ENCODE measurements at places on chromosomes 1 and 21.

DNA sequence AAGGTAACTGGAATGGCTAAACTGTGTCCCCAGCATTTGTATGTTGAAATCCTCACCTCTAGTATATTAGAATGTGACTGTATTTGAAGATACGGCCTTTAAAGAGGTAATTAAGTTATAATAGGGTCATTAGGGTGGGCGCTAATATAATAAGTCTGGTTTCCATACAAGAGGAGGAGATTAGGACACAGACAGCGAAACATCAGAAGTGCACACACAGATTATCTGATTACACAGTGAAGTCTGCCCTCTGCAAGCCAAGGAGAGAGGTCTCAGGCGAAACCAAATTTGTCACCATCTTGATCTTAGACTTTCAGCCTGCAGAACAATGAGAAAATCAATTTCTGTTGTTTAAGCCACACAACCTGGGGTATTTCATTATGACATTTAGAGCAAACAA is 2233.1 kb downstream of the MRPL39 start:
- no peak for DNase-seq

GRCh38 chr1:96721053-96721415 is 550 bp upstream of the PTBP2 start:
- DNase-seq, result no peak

- no peak for DNase-seq
These were observed 20.5 kb downstream of the SOX13 start for GRCh38 chr1:204093421-204093717.

GRCh38 chr21:27173053-27173452 is 206.2 kb upstream of the ADAMTS5 start:
- DNase-seq, result no peak

DNA sequence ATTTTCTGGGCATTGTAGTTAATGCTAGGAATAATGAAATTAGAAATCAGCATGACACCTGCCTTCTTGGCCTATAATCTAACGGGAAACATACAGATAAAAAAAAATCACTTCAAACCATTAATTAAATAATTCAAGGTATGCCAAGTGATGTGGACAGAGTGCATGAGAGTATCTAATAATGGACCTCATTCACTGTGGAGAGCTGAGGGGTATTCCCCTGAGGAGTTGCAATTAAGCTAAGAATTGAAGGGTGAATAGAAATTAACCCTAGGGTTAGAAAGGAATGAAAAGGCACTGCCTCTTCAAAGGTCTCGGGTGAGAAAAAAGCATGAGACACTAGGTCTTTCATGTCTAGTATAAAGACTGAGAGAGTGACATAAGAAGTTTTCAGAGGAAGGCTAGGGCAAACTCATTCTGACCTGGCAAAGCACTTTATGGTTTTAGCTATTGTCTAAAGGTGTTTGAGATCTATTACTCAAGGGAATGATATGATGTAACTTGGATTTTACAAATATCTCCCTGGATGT is 466.1 kb downstream of the KCNT2 start:
- no peak for DNase-seq

DNA sequence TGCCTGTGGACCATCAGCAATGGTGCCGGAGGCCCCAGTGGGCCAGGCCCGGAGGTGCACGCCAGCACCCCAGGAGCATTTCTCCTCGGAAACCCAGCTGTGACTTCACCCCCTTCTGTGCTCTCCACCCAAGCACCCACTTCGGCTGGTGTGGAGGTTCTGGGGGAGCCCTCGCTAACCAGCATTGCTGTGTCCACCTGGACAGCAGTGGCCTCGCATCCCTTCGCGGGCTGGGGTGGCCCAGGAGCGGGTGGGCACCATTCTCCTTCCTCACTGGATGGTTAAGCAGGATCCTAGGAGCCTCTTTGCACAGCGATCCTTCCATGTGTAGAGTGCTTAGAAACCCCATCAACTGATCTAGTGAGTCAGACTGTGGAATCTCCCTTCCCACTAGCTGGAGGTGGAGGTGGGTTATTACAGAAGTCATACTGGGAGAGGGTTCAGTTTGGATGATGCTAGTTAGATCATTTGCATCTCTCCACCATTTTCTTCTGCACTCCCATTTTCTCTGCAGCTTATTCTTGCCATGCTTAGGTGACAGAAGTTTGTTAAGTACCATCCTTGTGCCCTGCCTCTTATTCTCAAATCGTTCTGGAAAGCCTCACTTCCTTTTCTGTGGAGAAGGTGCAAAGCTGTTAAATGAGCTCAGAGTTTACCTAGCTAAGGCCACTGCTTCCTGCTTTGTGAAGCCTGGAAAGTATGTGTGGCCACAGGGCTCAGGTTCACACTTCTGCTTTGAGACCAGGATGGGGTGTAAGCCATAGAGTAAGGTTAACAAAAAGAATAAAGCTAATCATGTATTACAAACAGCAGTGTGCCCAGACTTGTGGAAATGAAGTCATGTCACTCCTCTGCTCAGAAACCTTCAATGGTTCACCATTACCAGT is 32.3 kb downstream of the TBX19 start:
- DNase-seq, result no peak

DNA sequence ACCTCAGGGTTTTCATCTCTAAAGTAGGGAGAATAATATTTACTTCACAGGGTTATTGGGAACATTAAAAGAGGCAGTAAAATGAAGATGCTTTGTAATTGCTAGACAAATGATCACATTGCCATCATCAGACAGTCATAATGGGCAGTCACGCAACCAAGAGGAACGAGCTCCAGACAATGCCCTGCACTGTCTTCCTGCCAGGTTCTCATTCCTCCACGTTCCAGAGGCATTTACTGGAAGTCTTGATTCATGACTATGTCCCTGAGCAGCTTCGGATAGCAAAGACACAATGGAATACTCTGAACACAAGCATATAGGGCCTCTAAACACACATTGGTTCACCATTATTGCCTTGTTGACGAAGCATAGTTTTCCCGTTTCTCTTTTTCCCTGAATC is 389.7 kb downstream of the NTNG1 start:
- no peak for DNase-seq

GRCh38 chr1:211684791-211685190 is 9.4 kb upstream of the NEK2 start:
- no peak for DNase-seq

- DNase-seq, result no peak
These were observed 8.2 kb upstream of the METTL18 start for GRCh38 chr1:169802888-169803287.

- DNase-seq, result no peak
These were observed 8.6 kb upstream of the SLC25A34 start for GRCh38 chr1:15727424-15727823.

GRCh38 chr1:211551638-211552460 is 27.1 kb downstream of the SLC30A1 start:
- DNase-seq, result no peak

- peak; percentile 51 for DNase-seq
These were observed 9.4 kb downstream of the TPM3 start for GRCh38 chr1:154182344-154183045.

DNA sequence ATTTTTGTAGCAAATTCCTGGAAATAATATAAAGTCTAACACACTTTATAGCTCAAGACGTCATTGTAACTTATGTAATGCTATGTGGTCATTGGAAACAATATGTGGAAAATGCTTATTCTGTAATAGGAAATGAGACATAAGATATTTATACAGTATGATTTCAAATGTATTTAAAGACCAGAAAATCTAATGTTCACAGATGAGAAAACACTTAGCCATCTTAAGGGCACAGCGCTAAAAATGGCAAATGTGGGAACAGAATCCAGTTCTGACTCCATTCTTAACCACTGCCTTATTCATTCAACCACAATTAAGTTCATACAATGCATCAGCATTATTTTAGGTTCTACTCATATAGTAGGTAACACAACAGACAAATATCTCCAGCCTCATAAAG is 12.5 kb downstream of the CSDE1 start:
- DNase-seq, result no peak

- DNase-seq, result no peak
These were observed 329.0 kb upstream of the ESRRG start for GRCh38 chr1:217052196-217052595.

DNA sequence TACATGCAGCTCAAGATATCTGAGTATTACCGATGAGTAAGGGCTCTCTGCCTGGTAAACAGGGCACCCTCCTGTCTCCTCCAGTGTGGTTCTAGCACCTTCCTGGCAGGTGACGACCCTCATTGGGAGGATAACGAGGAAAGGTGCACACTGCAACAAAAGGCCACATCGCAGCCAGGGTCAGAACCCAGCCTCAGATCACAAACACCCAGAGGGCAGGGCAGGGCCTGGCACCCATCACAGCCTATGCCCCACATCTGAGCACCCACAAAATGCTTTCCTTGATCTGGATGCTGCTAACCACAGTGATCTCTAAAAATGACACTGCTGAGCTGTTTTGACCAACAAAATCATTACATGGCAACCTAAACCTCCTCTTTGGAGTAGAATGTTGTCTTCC is 23.8 kb downstream of the C1orf198 start:
- DNase-seq, result no peak

GRCh38 chr1:27116232-27116631 is 38.7 kb downstream of the SLC9A1 start:
- DNase-seq, result no peak

DNA sequence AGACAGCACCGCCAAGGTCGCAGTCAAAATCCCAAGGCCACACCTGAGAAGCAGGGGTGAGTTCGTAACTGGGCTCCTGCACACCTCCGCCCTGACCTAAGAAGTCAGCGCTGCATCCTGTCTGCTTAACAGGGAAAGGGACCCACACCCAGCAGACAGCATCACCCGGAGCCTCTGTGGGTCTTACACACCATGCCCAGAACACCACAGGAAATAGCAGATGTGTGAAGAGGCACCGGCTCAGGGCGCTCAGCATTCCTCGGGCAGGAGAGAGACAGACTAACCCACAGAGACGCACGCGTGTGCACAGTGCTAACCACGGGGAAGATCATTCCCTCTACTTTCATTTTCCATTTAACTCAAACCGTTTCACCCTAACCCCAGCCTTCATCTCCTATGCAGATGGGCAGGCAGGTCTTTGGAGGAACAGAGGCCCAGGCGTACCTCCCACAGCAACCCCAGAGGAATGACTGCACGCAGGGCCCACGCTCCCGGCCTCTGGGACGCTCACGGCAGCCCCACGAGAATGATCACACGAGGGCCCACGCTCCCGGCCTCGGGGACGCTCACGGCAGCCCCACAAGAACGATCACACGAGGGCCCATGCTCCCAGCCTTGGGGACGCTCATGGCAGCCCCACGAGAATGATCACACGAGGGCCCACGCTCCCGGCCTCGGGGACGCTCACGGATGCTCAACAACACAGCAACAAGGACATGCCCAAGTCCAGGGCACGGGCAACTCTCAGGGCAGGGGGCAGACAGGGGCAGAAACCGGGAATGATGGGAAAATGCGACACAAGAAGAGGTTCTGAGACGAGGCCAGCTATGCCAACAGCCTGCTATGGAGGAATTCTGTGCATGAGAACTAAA is 20.9 kb downstream of the POFUT2 start:
- DNase-seq, result peak; percentile 37

GRCh38 chr1:43367026-43367903 is 546 bp downstream of the ELOVL1 start:
- DNase-seq, result no peak

DNA sequence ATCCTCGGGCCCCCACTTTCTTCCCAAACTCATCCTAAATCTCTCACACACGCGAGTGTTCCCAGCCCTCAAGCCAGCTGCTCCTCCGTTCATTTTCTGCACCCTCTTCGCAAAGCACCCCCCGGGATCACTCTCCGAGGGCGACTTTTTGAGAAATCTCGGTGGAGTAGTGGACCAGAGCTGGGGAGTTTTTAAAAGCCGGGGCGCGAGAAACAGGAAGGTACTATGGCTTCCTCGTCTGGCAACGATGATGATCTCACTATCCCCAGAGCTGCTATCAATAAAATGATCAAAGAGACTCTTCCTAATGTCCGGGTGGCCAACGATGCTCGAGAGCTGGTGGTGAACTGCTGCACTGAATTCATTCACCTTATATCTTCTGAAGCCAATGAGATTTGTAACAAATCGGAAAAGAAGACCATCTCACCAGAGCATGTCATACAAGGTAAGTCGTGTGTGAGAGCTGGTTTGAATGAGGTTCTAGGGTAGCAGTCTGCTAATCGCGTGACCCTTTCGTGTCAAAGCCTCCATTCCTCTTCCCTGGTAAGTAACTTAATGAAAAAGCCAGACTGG is 800 bp downstream of the DR1 start:
- peak; percentile 11 for DNase-seq

GRCh38 chr1:163866564-163866963 is 544.8 kb downstream of the NUF2 start:
- no peak for DNase-seq

- no peak for DNase-seq
These were observed 20.6 kb downstream of the ETNK2 start for GRCh38 chr1:204130981-204131892.

DNA sequence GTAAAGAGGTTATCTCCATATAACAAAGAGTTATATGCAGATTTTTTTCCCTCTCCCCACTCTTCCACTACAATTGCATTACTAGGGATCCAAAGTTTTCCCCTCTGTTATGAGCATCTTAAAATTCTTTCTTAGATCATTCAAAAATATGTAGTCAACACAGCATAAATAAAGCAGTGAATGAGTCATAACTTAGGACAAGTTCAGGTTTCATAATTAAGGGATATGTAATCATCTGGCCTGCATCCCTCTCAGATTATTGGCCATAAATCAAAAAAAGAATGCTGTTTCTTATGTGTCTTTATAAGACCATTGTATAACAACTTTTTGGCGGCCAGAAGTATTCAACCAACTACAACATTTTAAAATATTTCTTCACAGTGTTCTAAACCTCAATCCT is 1526.1 kb downstream of the KCNT2 start:
- no peak for DNase-seq

DNA sequence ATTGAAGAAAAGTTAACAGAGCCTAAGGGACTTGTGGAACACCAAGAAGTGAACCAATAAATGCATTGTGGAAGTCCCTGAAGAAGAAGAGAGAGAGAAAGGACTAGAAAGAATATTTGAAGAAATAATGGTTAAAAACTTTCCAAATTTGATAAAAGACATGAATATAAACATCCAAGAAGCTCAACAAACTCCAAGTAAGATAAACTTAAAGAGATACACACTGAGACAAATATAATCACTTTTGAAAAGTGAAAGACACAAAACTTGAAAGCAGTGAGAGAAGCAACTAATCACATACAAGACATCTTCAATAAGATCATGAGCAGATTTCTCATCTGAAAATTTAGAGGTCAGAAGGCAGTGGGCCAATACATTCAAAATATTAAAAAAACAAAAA is 91.2 kb downstream of the MPZL1 start:
- no peak for DNase-seq

GRCh38 chr1:56696663-56697062 is 51.5 kb downstream of the PRKAA2 start:
- no peak for DNase-seq

DNA sequence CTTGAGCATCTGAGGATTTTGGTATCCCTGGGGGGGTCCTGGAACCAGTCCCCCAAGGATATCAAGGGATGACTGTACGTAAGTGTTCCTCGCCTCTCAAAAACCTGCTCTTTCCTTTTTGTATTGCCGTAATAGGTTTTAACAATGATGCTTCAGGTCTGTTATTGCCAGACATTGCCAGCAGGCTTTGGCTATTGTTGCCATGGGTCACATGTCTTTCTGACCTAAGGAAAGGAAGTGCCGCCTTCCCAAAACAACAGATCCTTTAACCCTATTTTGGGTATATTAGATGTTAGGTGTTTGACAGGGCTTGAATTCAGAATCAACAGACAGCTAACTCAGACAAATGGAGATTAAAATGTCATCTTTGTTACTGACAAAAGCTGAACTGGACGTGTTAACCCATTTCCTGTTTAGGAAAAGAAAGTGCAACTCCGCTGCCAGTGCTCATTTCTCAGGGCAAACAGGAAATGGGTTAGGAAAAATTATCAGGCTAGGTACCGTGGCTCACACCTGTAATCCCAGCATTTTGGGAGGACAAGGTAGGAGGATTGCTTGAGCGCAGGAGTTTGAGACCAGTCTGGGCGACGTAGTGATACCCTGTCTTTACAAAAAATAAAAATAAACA is 12.4 kb upstream of the PRPF38B start:
- DNase-seq, result no peak
